D341Med (cell line): ENCODE measurements at places on chromosomes 6 and 20.

- DNase-seq = no peak
These were observed 68.3 kb downstream of the RIN2 start for GRCh38 chr20:19826179-19826914.

DNA sequence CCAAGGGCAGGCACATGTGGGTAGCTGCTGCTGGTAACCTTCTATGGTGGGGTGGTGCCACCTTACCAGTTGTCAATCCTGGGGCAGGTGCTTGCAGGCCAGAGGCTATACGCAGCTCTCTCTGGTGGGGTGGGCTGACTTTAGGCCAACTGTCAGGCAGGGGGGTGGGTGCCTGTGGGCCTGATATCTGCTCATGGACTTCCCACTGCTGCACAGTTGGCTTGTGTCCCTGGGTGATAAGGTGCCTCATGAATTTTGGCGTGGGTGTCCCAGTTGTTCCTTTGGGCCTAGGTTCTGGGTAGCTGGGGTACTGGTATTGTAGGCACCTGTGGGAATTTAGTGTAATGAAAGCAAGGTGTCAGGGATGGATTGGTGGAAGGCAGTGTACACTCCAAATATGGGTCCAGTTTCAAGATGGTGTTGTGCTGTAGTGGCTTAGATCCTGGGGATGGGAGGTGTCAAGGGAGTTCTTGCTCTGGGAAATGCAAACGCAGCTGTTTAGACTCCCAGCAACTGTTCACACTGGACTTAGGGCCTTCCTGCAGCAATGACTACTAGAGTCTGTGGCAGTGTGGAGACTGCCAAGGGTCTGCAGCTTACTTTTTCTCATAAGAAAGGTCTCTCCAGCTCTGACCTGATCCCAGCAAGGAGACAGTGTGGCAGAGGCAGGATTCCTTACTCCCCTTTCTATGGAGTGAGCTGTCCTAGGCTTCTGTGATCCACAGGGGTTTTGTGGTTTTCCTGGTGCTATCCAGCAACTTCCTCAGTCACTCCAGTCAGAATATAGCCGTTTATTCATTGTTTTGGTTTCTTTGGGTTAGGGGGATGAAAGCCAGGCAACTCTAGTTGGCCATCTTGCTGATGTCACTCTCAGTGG is 128.2 kb downstream of the CRYBG1 start:
- DNase-seq = no peak

DNA sequence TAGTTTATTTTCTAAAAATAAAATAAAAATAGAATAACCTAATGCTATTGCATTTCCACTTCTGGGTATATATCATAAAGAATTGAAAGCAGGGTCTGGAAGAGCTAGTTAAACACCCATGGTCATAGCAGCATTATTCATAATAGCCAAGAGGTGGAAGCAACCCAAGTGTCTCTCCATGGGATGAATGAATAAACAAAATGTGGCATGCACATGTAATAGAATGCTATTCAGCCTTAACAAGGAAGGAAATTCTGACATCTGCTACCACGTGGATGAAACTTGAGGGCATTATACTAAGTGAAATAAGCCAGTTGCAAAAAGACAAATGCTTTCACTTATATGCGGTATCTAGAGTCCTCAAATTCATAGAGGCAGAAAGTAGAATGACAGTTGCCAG is 130.8 kb downstream of the TIAM2 start:
- no peak for DNase-seq

DNA sequence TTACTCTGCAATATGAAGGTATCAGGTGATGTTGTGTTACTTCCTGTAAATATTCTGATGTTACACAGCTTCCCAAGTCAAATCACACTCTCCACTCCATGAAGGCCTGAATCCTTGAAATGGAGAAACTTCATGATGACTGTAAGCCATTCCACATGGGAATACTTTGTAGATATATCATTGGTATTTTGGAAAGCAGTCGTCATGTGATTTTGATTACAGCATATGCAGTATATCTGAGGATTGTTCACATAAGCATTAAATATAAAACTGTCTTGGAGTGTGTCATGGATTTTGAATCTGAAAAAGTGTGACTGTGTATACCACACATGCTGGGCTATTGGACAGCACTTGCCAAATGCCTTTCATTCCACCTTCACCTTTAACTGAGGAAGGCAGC is 118.3 kb upstream of the EXOC2 start:
- no peak for DNase-seq

GRCh38 chr20:20832715-20833114 is 120.3 kb upstream of the RALGAPA2 start:
- no peak for DNase-seq
